Stimulated activated CD8-positive, alpha-beta memory T cell treated with anti-CD3 and anti-CD28 coated beads, Interleukin-15, amount 100 ng/mL, for 1 hour (primary cell): ENCODE measurements at places on chromosomes 3 and 15.

- DNase-seq: no peak
These were observed 45.9 kb downstream of the ATP2C1 start for GRCh38 chr3:130939753-130940152.

- no peak for DNase-seq
These were observed 14.4 kb downstream of the TMPRSS7 start for GRCh38 chr3:112048911-112049310.

GRCh38 chr3:36907911-36908646 is 36.8 kb downstream of the TRANK1 start:
- peak; percentile 53 for DNase-seq

DNA sequence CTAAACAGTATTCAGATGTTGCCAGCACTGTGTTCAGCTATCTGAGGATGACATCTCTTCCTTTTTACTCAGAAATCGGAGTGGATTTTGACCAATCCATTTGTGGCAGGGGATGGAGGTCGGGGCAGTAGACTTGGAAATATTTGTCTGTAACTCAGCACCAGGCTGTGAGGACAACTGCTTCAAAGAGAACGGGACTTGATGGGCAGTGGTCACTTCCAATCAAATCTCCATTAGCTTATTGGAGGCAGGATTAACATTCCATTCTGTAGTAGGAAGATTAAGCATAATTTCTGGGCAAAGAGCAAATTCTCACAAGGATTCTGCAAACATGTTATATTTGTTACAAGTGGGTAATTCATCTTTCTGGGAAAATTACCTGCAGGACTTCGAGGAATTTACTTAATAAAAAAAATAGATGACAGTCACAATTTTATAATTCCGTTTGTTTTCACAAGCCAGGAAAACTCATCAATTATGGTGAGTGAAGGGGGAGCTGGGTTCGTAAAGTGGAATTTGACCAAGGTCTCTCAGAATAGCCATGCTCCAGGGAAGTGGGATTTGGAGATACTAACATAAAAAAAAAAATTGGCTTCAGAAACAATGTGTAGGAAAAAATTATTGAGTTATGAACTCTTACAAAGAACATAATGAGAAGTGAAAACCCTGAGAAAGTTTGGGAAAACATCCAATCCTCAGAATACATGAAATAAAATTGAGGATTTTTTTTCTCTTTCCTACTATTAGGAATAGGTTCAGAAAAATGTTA is 18.1 kb downstream of the CRABP1 start:
- DNase-seq: no peak

- no peak for DNase-seq
These were observed 30.3 kb upstream of the TUBGCP5 start for GRCh38 chr15:23069496-23070166.
